Bladder microvascular endothelial cell (primary cell): ENCODE measurements at places on chromosomes 7 and 10. TPM values are rescaled to one million over a fixed set of nuclear protein-coding genes. Genes with fewer than 3 reads are reported as not detected.

The CALML5 gene
- not detected in 2 replicates for total RNA-seq

The VTI1A gene
- total RNA-seq = 13.3 and 35.8 TPM in 2 replicates

The MRM2 gene
- total RNA-seq = 11.7 and 13.5 TPM in 2 replicates

The TMEM184A gene
- 0.13 TPM in 1 of 2 replicates, not detected in the other for total RNA-seq

The PVRIG gene
- total RNA-seq = not detected in 2 replicates

The GRM8 gene
- total RNA-seq = not detected in 2 replicates

The PTPN20 gene
- 0.44 and 0.49 TPM in 2 replicates for total RNA-seq

The PSD gene
- under 0.01 and 0.44 TPM in 2 replicates for total RNA-seq

The GPR26 gene
- total RNA-seq = not detected in 2 replicates

The FEZF1 gene
- not detected in 2 replicates for total RNA-seq

The APBB1IP gene
- 0.06 TPM in 1 of 2 replicates, not detected in the other for total RNA-seq

The GDF2 gene
- not detected in 2 replicates for total RNA-seq

The LIPN gene
- not detected in 2 replicates for total RNA-seq

The EN2 gene
- total RNA-seq = not detected in 2 replicates

The OPN4 gene
- total RNA-seq = not detected in 2 replicates

The MRLN gene
- total RNA-seq = not detected in 2 replicates

The EGR2 gene
- total RNA-seq = under 0.01 and 0.25 TPM in 2 replicates

The ATOH7 gene
- not detected in 2 replicates for total RNA-seq

The TUBAL3 gene
- under 0.01 and 0.25 TPM in 2 replicates for total RNA-seq

The CUZD1 gene
- 0.65 and 1.1 TPM in 2 replicates for total RNA-seq

The TAS2R40 gene
- total RNA-seq = not detected in 2 replicates

The RNF148 gene
- 0.97 and 4.5 TPM in 2 replicates for total RNA-seq
